ENCODE measurements at places on chromosomes 13 and 19.

GRCh38 chr19:48698046-48698445, 2.3 kb downstream of the FUT2 start:
- DNase-seq: no peak

- no peak for DNase-seq
Observed at GRCh38 chr19:5974721-5975387, 3.1 kb downstream of the RANBP3 start.

- DNase-seq: no peak
Observed at GRCh38 chr19:57667228-57667627, 1.5 kb upstream of the ZSCAN4 start.

GRCh38 chr19:47663435-47663910, 49.7 kb upstream of the EHD2 start:
- no peak for DNase-seq

GRCh38 chr19:33376941-33377557, 3.5 kb downstream of the CEBPG start:
- DNase-seq: no peak

DNA sequence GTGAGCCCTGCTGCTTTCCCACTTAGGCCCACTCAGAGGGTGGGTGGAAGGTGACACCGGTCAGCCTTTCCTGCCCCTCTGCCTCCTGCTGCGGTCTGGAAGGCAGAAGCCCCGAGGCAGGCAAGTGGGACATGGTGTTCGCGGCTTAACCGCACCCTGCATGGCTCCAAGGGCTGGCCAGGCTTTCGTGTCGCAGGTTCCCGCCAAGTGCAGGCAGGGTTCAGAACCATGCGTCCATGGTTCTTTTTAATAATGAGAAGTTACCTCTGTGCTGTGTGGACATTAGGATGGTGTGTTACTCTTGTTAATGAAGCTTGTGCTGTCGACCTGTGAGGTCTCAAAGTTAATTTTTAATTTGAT, 986 bp downstream of the DGKH start:
- DNase-seq: no peak

DNA sequence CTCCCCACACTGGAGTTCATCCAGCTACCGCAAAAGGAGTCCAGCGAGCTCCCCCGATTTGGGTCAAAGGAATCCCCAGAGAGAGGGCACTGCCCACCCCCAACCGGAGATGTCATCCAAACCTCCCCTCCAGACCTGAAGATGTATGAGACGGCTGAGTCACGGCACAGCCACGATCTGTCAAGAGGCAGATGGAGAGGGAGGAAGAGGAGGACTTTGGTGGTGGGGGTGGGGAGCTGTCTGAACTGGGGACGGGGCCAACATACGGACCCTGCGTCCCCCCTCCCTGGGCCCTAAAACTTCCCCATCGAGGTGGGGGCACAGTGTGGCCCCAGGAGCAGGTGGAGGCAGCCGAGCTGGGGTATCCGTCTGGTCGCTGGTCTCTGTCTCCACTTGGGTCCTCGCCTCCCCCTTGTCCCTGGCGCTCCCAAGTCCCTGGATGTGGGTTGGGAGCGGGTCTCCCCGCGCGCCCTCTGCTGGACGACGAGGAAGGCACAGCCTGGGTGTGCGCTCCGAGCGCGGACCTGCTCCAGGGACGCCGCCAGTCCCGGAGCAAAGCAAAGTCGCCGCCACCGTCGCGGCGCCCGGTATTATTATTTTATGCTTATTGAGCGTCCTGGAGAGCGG, 3.8 kb downstream of the PDE4A start:
- peak; percentile 75 for DNase-seq
